ENCODE measurements at places on chromosomes 6 and 20. TPM values are rescaled to one million over a fixed set of nuclear protein-coding genes. Genes with fewer than 3 reads are reported as not detected.

GRCh38 chr6:106186172-106186571 is 100.0 kb downstream of the PRDM1 start:
- DNase-seq: no peak

DNA sequence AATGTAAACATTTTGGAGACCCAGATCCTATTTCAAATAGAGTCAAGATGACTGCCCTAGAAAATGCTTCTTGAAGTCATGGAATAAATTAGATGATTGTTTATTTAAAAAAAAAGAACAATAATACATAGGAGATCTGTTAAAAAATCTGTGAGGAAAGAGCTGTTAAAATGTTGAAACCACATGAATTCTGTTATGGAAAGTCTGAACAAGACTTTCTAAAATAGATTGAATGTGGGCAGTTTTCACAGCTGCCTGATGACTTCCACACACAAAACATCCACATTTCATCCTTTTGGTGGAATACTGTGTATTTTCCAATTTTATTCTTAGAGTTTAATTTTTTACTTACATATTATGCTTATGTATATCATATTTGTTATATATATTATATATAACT is 186.1 kb downstream of the LAMA2 start:
- DNase-seq: no peak

GRCh38 chr6:25903467-25904099 is 26.9 kb downstream of the SLC17A2 start:
- no peak for DNase-seq

GRCh38 chr6:150144294-150144868 is 1.5 kb downstream of the PPP1R14C start:
- DNase-seq: no peak

DNA sequence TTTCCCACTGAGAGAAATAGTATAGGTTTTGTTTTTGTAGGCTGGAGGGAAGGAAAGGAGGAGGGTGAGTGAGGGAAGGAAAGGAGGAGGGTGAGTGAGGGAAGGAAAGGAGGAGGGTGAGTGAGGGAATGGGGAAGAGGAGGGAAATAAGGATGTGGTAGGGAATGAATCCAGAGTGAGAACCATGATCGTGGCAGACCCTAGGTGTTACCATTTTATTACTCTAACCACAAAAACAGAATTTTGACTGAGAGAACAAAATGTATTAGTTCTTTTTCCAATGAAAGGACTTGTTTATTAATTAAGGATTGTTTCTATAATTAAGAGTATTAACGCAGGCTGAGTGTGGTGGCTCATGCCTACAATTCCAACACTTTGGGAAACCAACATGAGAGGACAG is 16.4 kb downstream of the SSR1 start:
- DNase-seq: no peak

The NHLRC1 gene
- polyA plus RNA-seq: 2.3 TPM

The PTK6 gene
- 0.42 TPM for polyA plus RNA-seq
